ENCODE measurements at places on chromosomes 11 and 22.
A peak's percentile ranks its signal among the peaks of the same experiment; 100 is the strongest.

GRCh38 chr22:29302681-29303465 lies 3.6 kb upstream of the GAS2L1 start:
- peak; percentile 29 for DNase-seq

GRCh38 chr11:8092587-8093424 lies 11.8 kb downstream of the TUB start:
- peak; percentile 79 for DNase-seq

DNA sequence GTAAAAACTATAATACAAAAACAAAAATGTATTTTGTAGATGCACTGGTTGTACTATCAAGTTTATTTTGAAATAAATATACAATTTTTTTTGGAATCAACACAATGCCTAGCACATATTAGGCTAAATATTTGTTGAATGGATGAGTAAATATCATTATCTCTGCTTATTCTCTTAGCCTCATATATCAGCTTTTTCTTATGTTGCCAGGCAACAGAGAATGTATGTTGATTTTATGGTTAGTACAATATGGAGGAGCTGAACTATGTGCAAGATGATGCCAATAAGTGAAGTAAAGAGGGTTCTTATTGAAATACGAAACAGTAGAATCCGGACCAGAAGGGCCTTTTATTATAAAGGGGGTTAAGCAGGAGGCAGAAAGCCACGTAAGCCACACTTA lies 94.9 kb downstream of the FAR1 start:
- DNase-seq: no peak

DNA sequence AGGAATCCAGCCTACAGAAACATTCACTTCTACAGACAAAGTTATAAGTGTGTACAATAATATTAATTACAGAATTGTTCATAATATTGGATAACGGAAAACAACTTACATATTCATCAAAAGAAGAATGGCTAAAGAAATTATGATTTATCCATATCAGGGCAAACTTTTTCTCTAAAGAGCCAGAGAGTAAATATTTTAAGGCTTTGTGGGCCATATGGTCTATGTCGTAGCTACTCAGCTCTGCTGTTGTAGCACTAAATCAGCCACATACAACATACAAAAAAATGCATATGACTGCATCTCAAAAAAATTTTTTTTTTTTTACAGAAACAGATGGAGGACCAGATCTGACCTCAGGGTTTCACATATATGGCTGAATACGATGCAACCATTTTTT lies 96.7 kb upstream of the GALNT18 start:
- no peak for DNase-seq

DNA sequence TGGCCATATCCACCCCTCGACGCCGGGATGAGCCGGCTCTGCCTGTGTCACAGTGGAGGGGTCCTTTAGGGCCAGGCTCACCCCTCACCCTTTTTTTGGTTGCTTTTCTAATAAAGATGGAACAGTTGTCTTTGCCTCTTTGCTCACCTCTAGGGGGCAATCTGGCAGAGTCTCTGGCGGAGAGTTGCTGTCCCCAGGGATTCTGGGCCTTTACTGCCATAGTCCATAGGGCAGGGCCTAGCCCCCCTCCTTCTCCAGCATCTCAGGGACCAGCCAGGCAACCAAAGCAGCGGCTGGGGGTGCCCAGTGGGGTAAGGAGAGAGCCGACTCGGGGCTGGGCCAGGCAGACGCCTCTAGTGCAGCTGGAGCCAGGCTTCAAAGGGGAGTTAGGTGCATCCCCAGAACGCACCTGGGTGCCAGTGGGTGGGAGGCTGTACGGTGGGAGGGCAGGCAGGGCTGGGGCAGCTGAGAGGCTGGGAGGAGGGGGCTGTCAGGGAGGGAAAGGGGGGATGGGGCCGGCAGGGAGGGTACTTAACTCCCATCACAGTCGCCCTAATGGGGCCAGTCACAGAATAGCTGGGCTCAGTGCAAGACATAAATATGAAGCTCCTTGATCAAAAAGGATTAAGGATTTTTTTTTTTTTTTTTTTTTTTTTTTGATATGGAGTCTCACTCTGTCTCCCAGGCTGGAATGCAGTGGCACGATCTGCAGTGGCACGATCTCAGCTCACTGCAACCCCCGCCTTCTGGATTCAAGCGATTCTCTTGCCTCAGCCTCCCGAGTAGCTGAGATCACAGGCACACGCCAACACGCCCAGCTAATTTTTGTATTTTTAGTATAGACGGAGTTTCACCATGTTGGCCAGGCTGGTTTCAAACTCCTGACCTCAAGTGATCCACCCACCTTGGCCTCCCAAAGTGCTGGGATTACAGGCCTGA lies 2.5 kb upstream of the SUSD2 start:
- DNase-seq: no peak

- no peak for DNase-seq
Observed at GRCh38 chr11:64642871-64643255, 51.8 kb downstream of the SLC22A12 start.

DNA sequence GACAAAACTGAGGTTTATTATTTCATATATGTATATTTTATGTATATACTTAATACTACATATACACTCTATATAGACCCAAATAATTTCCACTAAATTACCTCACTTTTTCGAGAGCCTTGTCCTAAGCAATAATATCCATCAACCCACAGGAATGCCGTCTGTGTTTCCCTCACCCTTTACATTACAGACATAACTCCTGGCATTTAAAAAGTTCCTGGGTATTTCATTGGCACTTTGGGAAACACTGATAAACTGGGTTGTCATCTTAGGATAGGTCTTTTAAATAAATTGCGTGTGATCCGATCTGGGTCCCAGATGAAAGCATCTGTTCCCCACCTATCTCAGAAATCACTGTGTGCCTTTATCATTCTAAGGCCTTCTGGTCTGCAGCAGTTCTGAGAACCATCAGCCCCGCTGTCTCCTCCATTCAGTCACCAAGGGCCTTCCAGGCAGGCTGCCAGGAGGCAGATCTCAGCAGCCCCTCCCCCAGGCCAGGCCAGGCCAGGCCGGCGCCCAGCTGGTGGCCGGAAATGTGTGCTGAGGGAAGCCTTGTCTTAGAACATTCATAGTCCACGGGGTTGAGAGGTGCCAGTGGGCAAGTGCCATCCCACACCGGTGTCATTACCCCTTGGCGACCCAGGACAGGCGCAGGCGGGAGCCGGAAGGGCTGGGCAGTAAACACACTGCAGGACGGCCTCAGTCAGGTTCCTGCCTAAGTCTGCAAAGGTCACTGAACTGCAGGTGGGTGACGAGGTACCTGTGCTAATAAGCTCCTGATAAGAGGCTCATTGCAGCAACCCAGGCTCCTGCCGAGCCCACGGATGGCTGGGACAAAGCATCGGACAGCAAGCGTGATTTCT lies 3.3 kb downstream of the FGF19 start:
- peak; percentile 91 for DNase-seq

GRCh38 chr11:111352935-111353710 lies 26.0 kb downstream of the POU2AF1 start:
- DNase-seq: no peak

DNA sequence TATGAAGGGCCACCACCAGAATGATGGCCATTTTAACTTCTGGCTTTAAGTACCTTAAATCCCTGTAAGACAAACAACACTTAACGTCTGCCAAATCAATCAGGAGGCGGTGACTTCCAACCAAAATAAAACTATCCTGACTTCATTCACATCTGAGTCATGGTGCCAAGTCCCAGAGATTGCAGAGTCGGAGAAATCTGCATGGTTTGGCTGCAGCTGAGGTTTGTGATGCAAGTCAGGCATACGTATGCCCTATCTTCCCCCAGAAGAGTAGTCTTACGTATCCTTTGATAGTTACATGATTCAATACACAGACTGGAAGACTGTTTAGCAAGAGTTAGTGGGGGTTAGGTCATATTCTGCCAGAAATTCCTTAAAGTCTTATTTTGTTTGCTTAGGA lies 1.7 kb upstream of the GAB2 start:
- peak; percentile 37 for DNase-seq

DNA sequence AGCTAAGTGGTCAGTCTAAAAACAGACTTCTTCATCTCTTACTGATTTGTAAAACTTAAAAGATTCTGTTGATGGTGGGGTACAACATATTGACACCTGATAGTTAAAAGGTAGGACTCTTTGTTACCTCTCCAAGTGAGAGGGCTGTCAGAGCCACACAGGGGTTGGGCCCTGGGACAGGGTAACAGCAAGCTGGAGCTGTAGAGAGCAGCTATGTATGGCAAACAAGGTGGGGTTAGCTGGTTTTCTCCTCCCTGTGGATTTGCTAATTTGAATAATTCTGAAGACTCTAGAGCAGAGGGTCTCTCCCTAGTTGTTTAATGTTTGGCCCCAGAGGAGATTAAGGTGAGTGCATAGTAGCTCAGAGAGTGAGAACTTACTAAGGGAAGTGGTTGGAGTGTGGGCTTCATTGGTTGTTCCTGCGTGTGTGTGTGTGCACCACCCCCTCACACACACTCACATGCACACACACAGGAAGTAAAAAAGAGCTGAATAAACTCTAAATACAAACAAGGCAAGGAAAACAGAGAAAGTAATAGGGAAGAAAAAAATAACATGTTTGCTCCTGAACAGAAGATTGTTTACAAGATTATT lies 9.2 kb upstream of the GAS2 start:
- DNase-seq: no peak

DNA sequence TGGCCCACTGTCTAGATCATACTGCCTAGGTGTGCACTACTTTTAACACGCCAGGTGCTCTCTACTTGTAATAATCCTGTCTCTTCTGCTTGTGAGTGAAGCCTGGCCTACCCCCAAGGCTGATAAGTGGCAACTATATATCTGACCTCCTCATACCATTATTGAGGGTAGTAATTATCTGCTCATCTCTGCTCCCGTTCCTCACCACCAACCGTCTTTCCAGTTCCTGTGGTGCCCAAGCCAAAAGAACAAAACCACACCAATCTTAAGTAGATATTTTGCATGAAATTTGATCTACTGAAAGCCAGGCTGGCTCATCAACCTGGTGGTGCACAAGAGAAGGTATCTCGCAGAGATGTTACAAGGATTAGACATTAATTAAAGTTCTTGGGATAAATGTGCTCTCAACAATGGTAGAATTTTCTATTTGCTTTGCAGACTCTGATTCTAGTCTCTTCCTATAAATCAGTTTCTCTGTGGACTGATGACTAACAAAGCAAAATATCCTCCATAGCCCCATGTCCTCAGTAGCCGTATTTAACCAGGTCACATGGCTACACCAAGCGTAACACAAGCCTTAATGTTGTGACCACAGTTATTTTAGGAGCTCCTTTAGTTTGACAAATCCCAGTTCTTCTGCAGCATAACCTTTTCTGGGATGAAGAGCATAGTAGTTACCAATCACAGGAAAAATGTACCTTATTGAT lies 267.2 kb downstream of the NTM start:
- no peak for DNase-seq

- peak; percentile 31 for DNase-seq
Observed at GRCh38 chr11:35853971-35854370, 89.9 kb upstream of the LDLRAD3 start.

- no peak for DNase-seq
Observed at GRCh38 chr11:132254906-132255305, 884.5 kb downstream of the NTM start.

GRCh38 chr11:8294251-8294935 lies 30.7 kb upstream of the LMO1 start:
- no peak for DNase-seq

- DNase-seq: no peak
Observed at GRCh38 chr11:65188486-65188885, 6.8 kb downstream of the CAPN1 start.

- no peak for DNase-seq
Observed at GRCh38 chr11:58125469-58125868, at the start of gene OR9I1. OR9I1 (minus strand) TSS chr11:58125530; CDS start chr11:58119444, 6,086 bp downstream.

GRCh38 chr11:2314136-2314524 lies 12.3 kb downstream of the TSPAN32 start:
- DNase-seq: no peak

GRCh38 chr11:94834911-94835593 lies 66.9 kb downstream of the AMOTL1 start:
- peak; percentile 33 for DNase-seq

DNA sequence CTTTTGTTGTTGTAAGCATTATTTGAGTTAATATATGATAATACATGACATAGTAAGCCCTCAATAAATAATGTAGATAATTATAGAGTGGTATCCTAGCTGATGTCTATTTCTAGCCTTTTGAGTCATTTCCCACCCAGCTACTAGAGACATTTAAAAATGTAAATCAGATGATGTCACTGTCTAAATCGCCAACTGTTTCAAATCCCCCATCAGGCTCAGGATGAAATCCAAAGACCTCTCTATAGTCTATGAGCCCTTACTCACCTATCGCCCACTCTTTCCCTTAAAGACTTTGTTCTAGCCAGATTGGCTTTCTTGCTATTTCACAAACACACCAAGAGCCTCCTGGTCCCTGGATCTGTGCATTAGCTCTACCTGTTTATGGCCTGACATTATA lies 135.4 kb upstream of the PLET1 start:
- no peak for DNase-seq

- DNase-seq: no peak
Observed at GRCh38 chr11:4063348-4063747, 31.3 kb upstream of the RRM1 start.

DNA sequence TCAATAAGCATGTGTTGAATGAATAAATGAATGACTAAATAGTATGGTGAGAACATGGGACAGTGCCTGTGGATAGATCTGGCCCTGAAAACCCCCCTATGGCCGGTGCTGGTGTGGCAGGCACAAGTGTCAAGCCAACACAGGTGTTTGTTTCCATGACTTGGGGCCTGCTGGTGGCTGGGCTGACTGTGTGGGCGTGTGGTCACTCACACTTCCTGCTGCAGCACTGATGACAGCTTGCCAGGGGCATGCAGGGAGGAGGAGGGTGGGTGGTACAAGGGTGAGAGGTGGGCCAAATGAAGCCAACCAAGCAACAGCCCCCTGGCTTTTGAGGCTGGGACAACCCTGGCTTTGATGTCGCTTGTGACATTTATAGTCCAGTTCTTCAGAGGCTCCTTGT lies 30.3 kb upstream of the ABCC8 start:
- DNase-seq: no peak
